Suprapubic skin (tissue), 4 donors: ENCODE measurements at places on chromosomes 1 and 21.

DNA sequence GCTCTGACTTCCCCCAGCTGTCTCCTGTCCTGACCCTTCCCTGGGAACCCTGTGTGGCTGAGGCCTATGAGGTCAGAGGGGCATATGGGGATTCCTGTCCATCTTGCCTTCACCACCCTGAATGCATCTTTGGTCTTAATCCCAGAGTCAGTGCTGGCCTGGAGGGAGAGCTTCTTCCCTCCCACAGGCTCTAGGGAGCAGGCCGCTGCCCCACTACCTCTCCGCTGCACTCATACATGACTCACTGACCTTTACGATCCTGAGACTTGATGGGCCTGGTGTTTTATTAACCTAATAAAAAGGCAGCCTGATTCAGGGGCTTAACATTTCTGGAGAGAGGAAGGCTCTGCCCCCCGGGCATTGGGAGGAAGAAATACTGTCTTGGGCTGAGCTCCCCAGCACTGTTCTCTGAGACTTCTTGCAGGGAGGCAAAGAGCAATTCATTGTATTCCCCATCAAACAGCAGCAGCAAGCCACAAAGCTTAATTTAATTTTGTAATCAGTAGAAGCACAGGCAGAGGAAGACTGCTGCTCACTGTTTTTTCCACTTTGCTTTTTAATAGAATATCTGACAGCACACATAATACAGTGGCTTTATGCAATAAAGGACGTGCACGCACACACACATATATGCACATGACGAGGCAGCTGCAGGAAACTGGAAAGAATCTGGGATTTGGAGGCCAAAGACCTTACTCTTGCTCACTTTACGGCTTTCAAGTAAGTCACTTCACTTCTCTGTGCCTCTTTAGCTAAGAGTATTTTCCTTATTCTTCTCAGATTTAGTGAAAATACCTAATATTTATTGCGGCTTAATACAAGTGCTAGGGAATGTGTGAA lies 89.2 kb upstream of the GRIK3 start:
- no peak for DNase-seq

DNA sequence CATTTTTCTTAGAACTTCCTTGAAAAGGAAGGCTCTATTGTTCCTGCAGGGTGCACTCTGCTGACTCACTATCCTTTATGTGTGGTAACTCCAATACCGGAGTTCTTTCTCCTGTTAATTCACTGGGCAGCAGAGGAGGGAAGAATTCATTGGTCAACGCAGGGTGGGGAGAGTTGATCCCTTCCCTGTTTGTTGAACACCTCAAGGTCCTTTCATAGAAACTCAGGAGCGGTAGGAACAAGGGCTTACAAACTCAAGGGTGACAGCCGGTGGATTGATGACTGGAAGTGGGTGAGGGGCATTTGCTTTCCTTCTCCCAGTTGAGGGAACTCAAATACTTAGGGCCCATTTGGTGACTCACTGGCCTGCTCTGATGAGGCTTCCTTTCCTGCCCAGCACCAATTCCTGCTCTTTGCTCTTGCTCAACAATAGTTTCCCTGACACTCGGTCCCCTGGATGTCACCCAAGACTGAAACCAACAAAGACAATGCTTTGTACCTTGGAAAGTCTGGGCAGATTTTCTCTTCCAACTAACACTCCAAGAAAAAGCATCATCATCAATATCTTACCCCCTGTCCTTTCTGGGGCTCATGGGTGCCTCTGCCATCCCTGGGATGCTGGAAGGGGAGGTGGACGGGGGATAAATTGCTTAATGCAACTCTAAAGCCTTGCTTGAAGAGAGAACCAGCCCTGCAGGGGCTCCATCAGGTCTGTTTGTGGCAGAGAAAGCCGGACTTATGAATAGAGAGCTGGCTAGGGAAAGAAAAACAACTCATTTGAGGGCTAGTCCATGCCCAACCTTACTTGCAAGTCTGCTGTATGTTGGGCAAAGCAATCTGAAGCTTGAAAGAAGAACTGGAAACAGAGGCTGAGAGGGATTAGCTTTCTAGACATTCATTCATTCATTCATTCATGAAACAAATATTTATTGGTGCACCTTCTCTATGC lies 9.3 kb downstream of the SLC26A9 start:
- DNase-seq: no peak

DNA sequence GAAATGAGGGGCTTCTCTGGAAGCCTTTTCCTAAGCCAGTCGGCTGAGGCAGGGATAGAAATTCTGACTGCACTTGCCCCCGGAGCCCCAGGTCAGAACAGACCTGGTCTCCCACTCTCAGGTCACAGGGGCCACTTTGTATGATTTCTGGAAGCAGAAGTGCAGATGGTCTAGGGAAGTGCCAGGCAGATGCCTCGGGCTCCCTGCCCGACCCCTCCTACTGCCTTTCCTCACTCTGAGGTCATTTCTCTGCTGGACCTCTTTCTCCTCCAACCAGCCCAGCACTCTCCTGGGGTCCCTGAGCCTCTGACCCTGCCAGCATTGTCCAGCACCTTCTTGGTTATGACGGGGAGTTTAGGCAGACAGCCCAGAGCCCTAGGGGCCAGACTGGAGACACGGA lies 8.7 kb downstream of the RUNX3 start:
- DNase-seq: no peak

GRCh38 chr1:80436851-80437250 lies 1363.9 kb upstream of the ADGRL2 start:
- no peak for DNase-seq

- DNase-seq: no peak
Measured at GRCh38 chr1:58183286-58183685, 363.2 kb downstream of the OMA1 start.
